Activated T-cell treated with anti-CD3 and anti-CD28 coated beads for 24 hours (primary cell): ENCODE measurements at places on chromosomes 3 and 15.

DNA sequence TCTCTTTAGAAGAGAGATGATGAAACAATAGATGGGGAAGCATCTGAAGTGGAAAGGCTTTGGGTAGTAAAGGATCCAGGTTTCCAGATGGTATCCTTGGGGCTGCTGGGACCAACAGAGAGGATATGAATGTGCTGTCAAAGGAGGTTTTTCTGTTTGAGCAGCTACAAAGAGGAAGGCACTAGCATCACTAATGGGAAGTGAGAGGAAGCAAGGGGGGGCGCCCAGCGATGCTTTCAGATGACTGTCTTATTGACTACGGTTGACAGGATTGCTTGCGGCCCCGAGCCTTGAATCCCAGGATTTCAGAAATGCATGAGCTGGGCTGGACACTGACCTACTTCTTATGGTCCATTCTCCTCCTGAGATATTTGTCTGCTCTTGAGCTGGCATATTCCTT is 103.8 kb upstream of the GALNT15 start:
- DNase-seq = no peak

- no peak for DNase-seq
Observed at GRCh38 chr15:88613074-88613944, 7.8 kb upstream of the AEN start.

- DNase-seq = no peak
Observed at GRCh38 chr15:48643206-48643605, 2.3 kb downstream of the FBN1 start.

- DNase-seq = no peak
Observed at GRCh38 chr15:31273258-31273941, 53.2 kb upstream of the KLF13 start.

GRCh38 chr3:139518926-139519842 is 20.4 kb downstream of the RBP1 start:
- DNase-seq = no peak
